ENCODE measurements at places on chromosomes 12 and 14.
A peak's percentile ranks its signal among the peaks of the same experiment; 100 is the strongest.

DNA sequence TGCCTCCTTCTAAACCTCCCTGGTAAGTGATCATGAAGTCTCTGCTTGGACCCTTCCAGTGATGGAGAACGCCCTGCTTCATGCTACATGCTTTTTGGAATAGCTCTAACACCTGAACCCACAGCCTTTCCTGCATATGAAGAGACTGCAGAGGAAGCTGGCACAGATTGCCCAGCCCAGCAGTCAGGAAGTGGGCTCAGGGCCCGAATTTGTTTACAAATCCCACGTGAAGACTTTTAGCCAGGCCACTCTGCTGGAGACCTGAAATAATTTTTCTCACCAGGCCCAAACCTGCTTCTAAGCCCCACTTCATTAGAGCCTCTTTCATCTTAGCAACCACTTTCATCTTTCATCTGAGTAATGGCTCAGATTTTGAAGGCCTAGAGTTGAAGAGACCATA lies 22.9 kb downstream of the RTN1 start:
- no peak for DNase-seq

DNA sequence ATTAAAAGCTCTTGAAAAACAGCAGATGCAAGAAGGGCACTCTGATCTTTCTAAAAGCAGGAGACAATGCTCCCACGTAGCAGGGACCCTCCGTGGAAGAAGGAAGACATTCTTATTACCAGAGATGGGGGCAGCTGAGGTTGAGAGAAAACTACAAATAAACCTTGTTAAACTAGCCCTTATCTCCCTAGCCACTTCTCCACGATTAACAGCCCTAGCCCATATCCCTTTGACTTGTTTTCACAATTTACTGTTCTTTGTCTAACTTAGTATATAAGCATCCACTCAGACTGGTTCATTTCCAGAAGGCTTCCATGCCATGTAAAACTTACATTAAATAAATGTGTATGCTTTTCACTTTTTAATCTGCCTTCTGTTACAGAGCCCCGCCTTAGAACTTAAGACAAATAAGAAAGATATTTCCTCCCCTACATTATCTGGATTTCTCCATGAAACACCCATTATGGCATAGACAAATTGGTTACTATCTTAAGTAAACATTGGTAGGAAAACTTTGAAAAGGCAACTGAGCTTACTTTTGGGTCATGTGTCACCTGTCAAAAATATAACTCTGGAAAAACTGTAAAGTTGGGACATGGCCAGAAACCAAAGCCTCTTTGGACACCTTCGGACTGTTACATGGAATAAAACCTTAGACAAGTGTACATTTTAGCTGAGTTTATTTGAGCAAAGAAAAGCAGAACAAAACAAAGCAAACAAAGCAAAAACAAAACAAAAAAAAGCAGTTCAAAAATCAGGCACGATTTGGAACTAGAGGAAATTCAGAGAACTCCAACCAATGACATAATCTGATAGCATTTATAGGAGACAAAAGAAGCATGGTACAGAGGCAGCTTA lies 4.9 kb upstream of the RNASE1 start:
- DNase-seq, result no peak

DNA sequence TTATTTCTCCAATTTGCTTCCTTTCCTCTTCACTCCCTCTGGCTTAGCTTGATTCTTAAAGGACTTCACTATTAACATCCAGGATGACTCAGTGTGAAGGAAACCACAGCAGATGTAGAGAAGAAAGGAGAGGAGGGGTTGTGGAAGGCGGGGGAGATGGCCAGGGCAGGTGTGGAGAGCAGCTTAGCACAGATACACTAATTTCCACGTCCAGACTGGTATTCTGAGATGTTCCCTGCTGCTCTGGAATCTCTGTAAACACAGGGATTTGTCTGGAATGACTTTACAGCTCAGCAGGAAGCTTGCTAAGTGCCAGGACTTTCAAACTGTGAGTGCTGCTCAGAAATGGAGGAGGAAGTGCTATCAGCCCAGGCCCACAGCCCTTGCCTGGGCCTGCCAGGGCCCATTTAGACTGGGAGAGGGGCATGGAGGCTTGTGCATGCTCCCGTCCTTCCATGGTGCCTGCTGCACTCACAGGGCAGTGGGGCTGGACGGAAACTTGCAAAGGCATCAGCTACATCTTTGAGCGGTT lies 202.5 kb upstream of the DDHD1 start:
- DNase-seq, result no peak

DNA sequence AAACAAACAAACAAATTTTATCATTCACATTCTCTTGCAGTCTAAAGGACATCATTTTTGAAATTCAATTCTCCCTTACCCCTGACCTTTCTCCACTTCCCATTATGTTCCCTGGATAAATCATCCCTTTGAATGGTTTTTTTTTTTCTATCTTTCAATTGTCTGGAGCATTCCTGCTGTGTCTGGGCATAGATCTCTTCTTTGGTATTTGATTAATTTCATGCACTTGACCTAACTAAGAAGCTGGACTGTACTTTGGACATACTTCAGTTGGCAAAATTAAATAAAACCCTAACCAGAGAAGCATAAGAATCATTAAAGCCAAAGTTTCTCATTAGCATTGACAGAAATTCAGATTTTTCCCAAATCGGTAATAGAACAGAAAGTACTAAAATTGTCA lies 163.6 kb upstream of the BMP4 start:
- DNase-seq, result no peak

- no peak for DNase-seq
These were observed 354.0 kb downstream of the NRXN3 start for GRCh38 chr14:78524196-78524595.

DNA sequence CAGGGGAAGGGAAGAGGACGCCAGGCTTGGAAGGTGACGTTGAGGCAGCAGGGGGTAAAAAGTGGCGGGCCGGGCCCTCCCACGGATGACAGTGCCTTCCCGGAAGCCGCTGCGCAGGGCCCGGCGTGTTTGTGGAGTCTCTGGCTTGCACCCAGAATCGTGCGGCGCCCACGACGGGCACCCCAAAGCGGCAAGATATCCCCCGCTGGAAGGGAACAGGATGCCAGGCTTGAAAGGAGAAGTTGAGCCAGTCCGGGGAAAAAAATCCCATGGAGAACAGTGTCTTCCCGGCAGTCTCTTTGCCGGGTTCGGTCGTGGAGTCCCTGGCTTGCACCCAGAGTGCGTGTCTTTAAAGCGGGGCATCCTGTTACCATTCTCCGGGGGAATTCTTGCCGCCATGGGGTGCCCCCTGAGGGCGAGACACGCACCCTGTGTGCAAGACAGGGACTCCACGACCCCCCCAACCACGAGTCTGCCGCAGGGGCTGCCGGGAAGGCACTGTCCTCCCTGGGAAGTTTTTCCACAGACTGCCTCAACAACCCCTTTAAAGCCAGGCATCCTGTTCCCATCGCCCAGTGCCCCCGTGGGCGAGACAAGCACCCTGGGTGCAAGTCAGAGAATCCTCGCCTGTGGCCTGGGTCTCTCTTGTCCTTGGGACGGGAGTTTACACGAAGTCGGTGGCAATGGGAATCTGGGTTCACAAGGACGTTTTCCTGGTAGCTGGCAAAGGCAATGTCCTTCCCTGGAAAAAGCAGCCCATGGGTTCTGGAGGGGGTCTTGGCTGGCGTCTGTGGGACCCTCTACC lies 156.1 kb upstream of the ALG10B start:
- DNase-seq, result no peak

DNA sequence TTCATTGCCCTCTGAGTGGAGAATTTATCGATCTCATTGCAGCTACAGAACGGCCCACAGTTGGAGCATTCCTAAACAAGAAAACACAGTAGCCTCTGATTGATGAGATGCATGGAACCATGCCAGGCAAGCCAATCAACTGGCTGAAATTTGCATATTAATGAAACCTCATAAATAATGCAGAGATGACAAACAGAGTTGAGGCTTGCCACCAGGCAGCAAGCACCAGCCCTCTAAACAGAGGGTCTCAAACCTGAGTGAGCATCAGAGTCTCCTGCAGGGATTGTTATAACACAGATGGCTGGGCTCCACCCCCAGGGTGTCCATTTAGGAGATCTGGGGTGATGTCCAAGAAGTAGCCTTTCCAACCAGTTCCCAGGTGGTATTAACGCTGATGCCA lies 60.9 kb upstream of the CMKLR1 start:
- DNase-seq, result no peak

GRCh38 chr12:16165506-16165905 lies 112.0 kb downstream of the SLC15A5 start:
- DNase-seq, result no peak

GRCh38 chr12:120710031-120710804 lies at the start of gene UNC119B:
Gene UNC119B, plus strand, starts transcription at chr12:120710458. Its CDS starts 17 bp downstream, at chr12:120710475.
- DNase-seq, result peak; percentile 77

DNA sequence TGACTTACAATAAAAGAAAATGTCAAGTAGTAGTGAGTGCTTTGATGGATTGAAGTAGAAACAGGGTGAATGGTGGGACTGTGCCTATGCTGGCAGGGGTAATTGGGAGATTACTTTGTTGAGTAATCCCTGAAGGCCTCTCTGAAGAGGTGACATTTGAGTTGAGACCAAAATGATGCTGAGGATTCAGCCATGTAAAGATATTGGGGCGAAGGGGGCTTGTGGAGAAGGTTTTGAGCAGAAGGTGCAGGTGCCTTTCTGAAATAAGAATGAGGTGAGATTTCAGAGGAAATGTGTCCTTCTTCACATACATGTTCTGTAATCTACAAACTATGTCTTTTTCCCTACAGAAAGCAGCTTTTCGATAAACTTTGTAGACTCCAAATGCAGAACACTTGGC lies 8.0 kb downstream of the GNG2 start:
- no peak for DNase-seq

GRCh38 chr12:56487448-56488040 lies 417 bp downstream of the GLS2 start:
- peak; percentile 50 for DNase-seq

- no peak for DNase-seq
These were observed 11.2 kb downstream of the TTC8 start for GRCh38 chr14:88835661-88836060.

- DNase-seq, result no peak
These were observed 450.3 kb upstream of the TBX3 start for GRCh38 chr12:115134298-115134697.

- DNase-seq, result no peak
These were observed 53.5 kb downstream of the NOC4L start for GRCh38 chr12:132197581-132198354.

DNA sequence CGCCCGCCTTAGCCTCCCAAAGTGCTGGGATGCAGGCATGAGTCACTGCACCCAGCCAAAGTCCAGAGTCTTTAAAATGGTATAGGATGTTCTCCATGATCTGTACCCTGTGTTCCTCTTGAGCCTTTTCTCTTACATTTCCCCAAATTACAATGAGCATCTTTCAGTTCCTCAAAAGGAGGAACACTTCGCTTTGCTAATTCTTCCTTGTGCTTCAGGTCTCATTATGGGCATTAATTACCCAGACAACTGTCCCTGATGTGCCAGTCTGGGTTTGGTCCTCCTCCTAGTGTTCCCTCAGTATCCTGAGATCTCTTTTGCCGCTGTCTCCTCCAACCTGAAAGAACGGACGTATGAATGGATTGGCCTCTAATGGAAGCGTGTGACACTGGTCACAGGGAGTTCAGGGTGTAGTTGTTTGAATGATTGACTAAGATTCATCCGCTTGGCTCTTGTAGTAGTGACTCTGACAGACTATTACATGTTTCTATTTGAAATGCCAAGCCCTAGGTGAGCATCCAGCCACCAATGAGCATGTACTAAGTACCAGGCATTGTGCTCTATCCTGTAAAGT lies 8.2 kb downstream of the PRKCH start:
- DNase-seq, result no peak

- DNase-seq, result no peak
These were observed 124.8 kb upstream of the WSCD2 start for GRCh38 chr12:108004319-108004718.

DNA sequence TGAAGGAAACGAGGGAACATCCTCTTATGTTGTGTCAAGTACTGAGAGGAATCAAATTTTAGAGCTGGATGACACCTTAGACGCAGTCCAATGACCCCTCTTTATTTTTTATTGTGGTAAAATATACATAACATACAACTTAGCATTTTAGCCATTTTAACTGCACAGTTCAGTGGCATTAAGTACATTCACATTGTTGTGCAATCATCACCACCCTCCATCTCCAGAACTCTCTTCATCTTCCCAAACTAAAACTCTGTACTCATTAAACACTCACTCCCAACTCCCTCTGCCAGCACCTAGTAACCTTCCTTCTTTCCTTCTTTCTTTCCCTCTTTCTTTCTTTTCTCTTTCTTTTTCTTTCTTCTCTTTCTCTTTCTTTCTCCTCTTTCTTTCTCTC lies 97.2 kb upstream of the SLC24A4 start:
- DNase-seq, result no peak

GRCh38 chr12:40663781-40664180 lies 28.5 kb upstream of the CNTN1 start:
- DNase-seq, result no peak

GRCh38 chr14:71301611-71302010 lies 394.4 kb downstream of the PCNX1 start:
- no peak for DNase-seq

DNA sequence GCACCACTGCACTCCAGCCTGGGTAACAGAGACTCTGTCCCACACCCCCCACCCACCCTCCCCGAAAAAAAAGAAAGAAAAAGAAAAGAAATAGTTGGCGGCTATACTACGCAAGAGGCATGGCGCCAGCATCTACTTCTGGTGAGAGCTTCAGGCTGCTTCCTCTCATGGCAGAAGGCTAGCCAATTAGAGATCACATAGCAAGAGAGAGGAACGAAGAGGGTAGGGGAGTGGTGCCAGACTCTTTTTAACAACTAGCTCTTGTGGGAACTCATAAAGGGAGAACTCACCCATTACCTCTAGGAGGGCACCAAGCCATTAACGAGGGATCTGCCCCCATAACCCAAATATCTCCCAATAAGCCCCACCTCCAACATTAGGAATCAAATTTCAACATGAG lies 6.2 kb downstream of the DENND5B start:
- DNase-seq, result no peak

GRCh38 chr12:89230376-89231315 lies 121.7 kb downstream of the DUSP6 start:
- DNase-seq, result no peak

- DNase-seq, result no peak
These were observed 74.7 kb downstream of the ITPK1 start for GRCh38 chr14:93040982-93041381.

DNA sequence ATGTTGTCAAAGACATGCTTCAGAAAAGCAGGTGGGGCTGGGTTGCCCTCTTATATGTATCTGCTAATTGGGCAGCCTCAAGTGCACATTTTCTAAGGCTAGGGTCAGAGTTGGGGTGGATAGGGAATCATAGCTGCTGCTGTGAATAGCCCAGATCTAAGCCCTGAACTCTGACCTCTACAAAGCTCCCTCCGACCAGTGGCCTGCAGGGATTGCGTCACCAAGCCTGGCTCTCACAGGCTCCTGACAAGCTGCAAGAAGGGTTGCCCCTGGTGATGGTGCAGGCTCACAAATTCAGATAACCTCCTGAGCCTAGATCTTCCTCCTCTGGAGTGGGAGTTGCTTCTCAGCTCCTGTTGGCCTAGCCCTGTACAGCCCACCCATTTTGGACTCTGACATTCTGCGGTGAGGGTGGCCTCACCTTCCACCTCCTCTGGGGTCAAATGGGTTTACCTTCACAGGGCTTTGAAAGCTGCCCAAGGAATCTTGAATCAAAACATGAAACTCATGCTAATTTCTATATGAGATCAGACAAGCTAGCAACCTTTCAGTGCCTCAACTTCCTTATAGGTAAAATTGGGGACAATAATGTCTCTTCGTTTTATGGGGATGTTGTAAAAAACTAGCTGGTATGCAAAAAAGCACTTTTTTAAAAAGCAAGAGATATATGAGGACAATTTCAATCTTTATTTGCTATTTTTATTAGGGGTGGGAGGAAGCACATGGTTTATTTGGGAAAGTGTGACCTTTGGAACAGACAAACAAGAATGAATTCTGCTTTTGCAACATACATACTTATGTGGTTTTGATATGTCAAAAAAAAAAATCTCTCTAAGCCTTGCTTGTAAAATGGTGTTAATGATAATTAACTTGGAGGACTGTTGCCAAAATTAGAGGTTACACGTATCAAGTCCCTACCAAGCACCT lies 4.9 kb upstream of the SUSD6 start:
- DNase-seq, result peak; percentile 59

Measured in liver (tissue), 10 donors.